Activated T-helper 1 cell treated with anti-CD3 and anti-CD28 coated beads, Interleukin-2, amount 50 U/mL, for 16 hours (primary cell): ENCODE measurements at places on chromosomes 7 and 10.

GRCh38 chr7:47204709-47205108 is 377.2 kb downstream of the TNS3 start:
- no peak for DNase-seq

DNA sequence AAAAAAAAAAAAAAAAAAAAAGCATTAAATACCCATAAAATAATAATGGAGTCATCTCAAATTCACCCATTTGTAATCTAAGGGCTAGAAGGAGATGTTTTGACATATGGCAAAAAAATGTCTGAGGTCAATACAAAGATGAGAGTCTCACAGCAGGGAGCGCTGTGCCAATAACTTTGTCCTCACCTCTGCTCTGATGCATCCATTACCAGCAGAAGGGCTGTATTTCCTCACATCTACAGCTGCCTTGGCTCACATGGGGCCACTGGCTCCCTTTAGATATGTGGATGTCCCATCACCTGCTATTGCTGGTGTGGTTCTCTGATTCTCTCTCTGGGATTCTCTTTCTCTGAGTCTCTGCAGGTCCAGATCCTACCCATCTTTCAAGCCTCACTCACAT is 90.3 kb upstream of the FAM133B start:
- DNase-seq = no peak

- DNase-seq = no peak
These were observed 123.4 kb downstream of the DYNC2I1 start for GRCh38 chr7:158979635-158980351.

GRCh38 chr10:113876461-113876860 is 22.0 kb downstream of the NHLRC2 start:
- DNase-seq = no peak

DNA sequence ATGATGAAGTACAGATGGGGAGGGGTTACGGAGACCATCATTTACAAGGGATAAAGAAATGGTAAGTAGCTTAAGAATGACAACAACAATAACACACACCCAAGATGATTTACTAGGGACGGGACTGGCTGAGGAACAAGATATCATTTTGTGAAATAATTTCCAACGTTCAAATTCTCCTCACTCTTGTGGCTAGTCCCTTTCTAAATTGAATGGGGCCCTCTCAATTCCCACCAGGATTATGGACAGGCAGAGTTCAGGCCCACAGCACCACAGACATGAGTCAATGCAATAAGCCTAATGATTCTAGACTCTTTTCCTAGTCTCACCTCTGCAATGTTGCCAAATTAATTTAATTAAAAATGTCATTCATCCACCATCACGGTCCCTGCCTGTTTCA is 448.1 kb downstream of the KCNMA1 start:
- DNase-seq = no peak

GRCh38 chr7:54802841-54803240 is 43.8 kb upstream of the SEC61G start:
- DNase-seq = no peak

DNA sequence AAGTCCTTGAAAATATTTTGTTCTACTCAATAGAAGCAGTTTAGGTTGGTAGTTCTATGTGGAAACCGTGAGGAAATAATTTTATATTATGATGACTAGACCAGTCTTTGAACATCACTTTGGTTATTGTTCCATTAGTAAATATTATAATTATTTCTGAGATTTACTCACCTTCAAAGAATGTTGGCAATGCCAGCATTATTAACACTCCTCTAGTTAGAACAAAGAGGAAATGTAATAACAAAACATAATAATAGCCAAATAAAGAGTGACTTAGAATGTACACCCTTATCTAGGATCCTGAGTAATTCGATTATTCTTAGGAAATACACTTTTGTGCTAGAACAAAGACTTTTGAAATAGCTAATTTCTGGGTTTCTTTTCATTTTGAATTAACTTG is 121.1 kb downstream of the CFTR start:
- no peak for DNase-seq

- DNase-seq = no peak
These were observed 70.2 kb downstream of the PRTFDC1 start for GRCh38 chr10:24882047-24882698.
